ENCODE measurements at places on chromosomes 6 and 20.

DNA sequence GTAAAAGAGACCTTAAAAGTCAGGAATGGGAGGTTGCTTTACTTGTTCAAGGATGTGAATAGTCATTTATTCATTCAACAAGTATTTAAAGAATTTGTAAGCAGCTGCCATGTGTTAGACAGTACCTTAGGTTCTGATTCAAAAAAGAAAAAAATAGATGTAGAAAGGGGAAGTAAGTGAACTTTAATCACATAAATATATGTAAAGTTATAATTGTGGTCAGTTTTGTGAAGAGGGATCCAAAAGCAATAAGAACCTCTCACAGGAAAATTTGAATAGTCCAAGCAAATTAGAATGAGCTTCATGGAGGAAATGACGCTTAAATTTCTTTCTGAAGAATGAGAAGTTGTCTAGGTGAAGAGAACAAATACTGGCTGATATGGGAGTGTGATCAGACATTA, 596.1 kb upstream of the CITED2 start:
- DNase-seq = no peak

DNA sequence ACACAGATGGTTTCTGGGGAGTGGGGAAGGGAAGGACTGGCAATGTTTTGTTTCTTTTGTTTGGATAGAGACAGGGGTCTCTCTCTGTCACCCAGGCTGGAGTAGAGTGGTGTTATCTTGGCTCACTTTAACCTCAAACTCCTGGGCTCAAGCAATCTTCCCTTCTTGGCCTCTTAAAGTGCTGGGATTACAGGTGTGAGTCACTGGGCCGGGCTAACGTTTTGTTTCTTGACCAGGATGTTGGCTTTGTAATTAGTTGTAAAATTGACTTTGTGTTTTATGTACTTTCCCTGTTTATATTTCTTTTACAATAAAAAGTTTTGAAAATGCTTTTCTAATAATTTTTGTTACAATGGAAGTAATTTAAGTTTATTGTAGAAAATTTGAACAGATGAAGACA, 10.9 kb downstream of the SPATS1 start:
- no peak for DNase-seq

DNA sequence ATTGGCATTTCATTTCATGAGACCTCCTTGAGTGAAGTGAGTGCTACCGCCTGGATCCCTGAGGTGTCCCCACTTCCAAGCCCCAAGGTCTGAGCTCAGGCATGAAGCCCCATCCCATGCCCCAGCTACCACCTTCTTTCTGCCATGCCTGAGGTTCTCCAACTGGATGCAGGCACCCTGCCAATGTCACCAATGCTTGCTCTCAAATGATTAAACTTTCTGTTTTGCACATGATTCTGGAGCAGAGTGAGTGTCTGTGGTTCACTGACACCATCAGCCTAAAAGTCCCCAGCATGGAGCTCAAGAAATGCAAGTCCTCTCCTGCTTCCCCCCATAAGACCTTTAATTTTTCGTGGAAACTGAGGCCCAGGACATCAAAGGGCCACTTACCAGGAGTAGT, 43.7 kb upstream of the BPIFA2 start:
- DNase-seq = no peak

GRCh38 chr6:89975991-89976693, 81.9 kb downstream of the GJA10 start:
- no peak for DNase-seq

- DNase-seq = no peak
These were observed 126.8 kb upstream of the AGPAT4 start for GRCh38 chr6:161400671-161401070.

- no peak for DNase-seq
These were observed 91.9 kb upstream of the CDH4 start for GRCh38 chr20:61159957-61160686.

GRCh38 chr6:98838032-98838431, 3.7 kb downstream of the POU3F2 start:
- no peak for DNase-seq

- DNase-seq = no peak
These were observed 239.0 kb upstream of the STXBP5 start for GRCh38 chr6:146965110-146965689.

- DNase-seq = no peak
These were observed 2.9 kb downstream of the COL20A1 start for GRCh38 chr20:63295846-63296245.

- no peak for DNase-seq
These were observed 22.8 kb upstream of the OCSTAMP start for GRCh38 chr20:46573234-46573633.

DNA sequence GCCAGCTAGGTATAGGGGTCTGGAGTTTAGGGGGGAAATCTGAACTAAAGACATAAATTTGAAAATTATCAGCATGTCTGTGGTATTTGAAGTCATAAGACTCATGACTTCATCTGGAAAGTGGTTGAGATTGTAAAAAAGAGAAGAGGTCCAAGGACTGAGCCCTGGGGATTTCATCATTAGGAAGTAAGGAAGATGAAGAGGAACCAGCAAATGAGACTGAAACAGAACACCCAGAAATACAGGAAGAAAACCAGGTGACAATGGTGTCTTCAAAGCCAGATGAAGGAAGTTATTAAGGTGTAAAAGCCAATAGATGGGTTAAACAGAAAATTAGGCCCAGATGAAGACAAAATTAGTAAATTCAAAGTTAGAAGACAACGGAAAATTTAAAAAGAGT, 49.1 kb upstream of the UBR2 start:
- DNase-seq = no peak

DNA sequence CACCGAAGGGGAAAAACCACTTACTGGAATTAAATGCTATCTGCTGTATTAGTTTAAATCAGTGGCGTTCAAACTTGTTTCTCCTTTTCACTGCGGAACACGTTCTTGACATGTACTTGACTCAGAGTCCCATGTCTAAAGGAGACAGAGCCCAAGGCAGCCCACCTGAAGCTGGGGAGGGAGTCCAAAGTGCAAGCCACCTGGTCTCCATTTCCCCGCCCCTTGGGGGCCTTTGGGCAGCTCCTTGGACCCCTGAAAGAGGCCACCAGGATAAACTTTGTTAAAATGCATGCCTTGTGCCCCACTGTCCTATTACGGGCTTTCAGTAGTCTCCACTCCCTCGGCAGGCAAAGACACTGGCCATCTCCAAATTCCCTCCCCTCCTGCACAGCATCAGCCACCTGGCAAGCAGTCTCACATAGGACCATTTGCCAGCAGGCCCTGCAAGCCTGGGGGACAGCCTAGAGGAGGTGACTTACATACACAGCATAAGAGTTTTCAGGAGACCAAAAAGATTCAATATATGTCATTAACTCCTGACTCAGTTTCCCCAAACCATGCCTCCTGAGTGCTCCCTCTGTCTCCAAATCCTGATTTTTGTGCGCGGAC, 6.7 kb downstream of the PCK1 start:
- no peak for DNase-seq

- no peak for DNase-seq
These were observed 20.9 kb upstream of the KLHL31 start for GRCh38 chr6:53686355-53686940.

- DNase-seq = no peak
These were observed 25.0 kb downstream of the KCNB1 start for GRCh38 chr20:49457444-49457843.

DNA sequence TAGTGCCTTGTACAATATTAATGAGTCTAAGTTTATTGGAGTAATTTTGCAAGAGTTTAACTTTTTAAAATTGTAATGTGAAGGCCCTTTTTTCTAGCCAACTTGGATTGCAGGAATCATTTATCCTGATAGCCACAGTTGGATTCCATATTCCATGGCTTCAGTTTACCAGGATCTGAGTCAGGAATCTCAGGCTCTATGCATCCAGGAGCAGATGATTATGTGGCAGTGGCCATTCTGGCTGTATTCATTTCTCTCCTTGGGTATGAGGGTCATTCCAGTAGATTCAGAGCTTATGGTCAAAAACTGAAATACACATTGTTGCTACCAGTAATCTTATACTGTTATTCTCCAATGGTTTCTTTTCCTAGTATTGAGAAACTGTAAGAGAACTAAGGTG, 2.9 kb downstream of the AIG1 start:
- DNase-seq = no peak

- no peak for DNase-seq
These were observed 16.9 kb upstream of the STK35 start for GRCh38 chr20:2084703-2085102.

GRCh38 chr20:41691443-41691842, 73.3 kb upstream of the CHD6 start:
- no peak for DNase-seq

- DNase-seq = no peak
These were observed 66.4 kb downstream of the SSR1 start for GRCh38 chr6:7246401-7247178.

DNA sequence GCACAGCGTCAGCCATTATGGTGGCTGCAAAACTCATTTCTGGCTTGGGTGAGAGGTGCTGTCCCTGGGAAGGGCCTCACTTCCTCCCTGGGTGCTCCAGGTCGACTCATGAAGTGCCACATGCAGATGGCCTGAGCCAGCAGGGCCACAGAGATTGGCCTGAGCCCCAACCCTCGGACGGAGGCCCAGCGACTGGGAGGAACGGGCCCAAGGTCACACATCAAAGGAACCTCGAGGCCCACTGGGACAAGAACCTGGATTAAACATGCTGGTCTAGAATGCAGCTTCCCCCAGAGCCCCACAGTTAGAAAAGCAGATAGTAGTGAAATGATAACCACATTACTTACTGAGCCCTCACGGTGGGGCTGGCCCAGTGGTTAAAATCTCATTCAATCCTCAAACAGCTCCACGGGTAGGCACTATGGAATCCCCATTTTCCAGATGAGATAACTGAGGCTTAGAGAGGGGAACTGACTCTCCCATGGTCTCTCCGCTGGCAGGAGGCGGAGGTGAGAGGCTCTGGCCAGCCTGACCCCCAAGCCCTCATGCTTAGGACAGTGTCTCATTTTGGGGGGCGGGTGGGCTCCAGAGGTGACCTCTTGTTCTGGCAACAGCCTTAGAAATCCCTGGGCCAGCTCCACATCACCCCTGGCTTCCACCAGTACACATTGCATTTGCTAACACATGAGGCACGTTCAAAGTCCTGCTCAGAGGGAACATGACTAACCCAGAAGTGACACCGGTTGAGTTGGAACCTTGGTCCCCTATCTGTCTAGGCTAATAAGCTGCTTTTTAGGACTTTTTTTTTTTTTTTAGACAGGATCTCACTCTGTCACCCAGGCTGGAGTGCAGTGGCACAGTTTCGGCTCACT, 53.0 kb downstream of the SRC start:
- no peak for DNase-seq

DNA sequence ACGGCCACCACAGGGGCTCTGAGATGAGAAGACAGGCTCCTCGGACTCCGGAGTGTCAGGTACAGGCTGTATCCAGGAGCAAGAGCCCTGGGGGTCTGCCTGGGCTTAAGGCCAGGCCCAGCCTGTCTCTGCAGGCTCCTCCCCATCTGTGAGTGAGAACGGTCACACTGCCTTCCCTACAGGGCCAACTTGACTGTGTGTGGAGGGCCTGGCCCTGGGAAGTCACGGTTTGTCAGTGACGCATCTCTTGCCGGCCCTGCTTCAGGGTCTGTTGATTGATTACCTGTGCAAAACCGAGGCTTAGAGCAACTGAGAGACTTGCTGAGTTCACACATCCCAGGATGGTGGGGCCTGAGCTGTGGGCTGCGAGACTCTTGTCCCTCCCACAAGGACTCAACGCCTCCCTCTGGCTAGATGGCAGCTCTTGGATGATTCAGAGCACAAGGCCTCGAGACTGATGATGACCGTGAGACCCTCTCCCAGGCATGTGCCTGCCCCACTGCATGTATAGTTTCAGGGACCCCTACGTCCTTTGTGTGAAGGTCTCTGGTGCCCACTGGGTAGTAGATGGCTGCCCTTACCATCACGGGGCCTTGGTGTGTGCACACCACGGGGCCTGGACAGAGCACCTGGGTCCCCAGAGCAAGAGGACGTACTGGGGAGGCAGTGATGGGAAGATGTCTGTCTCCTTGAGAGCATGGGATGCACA, 5.9 kb downstream of the RBM38 start:
- no peak for DNase-seq

DNA sequence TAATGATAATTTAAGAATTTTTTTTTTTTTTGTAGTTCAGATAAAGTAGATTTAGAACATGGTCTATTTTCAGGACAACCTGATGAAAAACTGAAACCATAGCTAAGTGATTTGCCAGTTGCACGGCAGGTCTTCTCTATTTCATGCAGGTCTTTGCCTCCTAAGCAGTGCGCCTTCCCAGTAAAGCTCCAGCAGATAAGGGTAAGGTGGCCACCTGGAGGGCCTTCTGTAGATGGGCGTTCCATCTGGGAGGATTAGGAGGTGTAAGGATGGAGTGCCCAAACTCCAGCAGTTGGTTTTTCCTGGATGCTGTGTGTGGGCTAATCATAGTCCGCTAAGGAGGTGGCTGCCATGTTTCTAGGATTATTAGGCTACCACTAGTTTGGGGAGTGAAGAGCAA, 107.1 kb downstream of the ARID1B start:
- DNase-seq = no peak

- no peak for DNase-seq
These were observed 42.8 kb upstream of the TASP1 start for GRCh38 chr20:13681248-13682125.

DNA sequence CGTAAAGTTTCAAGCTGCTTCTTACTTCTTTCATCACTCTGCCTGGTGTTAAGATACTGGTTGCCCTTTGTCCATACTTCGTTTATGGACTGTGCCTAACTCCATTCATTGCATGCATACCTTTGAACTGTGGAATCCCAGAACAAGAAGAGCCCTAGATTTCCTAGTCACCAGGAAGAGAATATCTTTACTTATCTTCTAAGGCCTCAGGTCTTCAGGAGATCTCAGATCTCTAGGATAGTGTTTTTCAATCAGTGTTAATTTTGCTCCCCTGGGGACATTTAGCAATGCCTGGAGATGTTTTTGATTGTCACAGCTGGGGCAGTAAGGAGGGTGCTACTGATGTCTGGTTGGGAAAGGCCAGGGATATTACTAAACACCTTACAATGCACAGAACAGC, 35.5 kb upstream of the GJA1 start:
- DNase-seq = no peak

GRCh38 chr20:5072756-5073659, 46.8 kb downstream of the PCNA start:
- no peak for DNase-seq

DNA sequence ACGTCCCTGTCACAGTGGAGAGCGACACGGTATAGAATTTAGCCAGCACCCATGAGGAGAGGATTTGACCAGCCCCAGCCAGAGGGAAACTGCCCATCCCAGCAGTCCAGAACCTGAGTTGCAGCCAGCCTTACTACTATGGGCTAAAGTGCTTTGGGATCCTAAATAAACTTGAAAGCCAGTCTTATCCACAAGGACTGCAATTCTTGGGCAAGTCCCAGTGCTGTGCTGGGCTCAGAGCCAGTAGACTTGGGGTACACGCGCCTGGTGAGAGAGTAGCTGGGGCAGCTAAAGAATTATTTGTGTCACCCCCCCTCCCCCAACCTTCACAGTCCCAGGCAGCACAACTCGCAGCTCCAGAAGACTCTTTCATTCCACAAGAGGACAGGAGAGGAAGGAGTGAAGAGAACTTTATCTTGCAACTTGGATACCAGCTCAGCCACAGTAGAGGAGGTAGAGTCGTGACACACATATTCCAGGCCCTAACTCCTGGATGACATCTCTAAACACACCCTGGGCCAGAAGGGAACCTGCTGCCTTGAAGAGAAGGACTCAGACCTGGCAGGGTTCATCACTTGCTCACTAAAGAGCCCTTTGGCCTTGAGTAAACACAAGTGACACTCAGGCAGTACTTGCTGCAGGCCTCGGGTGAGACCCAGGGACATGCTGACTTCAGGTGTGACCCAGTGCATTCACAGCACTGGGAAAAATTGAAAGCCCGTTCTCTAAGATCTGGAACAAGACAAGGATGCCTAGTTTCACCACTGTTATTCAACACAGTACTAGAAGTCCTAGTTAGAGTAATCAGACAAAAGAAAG, 100.3 kb downstream of the REV3L start:
- no peak for DNase-seq

- DNase-seq = no peak
These were observed 17.6 kb downstream of the ARID1B start for GRCh38 chr6:156794546-156795354.

All from T-helper 1 cell (primary cell).